ENCODE measurements at places on chromosomes 16 and 17.

- no peak for DNase-seq
Measured at GRCh38 chr17:43140396-43141332, 15.5 kb upstream of the BRCA1 start.

DNA sequence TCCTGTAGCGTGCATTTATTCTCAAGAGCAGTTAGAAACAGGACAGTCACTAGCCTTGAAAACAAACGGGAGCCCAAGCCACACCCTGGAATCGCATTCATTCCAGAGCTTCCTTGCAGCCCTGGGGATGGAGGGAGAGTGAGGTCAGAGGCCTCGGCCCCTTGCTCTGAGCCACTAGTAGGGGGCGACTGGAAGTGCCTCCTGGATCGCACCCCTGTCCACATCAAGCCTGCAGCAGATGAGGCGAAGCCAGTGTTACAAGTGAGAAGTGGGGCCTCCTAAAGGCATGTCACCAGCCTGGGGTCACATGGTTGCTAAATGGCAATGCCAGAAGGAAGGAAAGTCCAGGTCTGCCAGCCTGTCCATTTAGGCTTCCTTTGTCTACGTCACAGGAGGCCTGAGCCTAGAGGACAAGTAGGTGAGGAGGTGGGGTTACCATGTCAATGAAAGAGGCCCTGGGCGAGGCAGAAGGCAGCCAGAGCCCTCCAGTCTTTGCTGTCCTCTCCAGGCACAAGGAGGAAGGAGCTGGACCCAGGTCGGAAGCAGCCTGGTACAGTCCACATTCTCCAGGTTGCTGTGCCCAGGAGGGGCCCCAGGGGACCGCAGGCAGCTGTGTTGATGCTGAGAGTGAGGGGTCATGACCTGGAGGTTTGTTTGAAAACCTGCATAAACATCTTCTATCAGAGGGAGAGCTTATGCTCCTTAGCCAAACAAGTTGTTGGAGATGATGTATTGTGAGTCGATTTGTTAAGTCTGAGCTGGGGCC lies 3.0 kb upstream of the RCVRN start:
- no peak for DNase-seq

GRCh38 chr17:77963441-77963840 lies 4.9 kb downstream of the TNRC6C start:
- DNase-seq = no peak

DNA sequence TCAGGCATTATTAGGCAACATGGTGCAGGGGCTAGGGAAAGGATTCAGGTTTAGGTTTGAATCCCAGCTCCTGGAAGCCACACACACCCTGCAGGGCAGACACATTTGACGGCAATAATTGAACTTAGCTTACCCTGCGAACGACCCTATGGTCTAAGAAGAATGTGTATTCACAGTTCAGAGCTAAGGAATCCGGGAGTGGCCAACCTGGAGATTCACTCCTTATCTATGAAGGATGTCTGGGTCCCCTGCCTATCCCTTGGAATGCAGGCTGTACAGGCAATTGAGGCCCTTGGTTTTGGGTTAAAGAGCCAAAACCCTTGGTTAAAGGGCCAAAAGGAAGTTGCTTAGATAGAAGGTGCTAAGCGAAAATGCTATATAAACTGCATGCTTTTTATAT lies 2.9 kb upstream of the SYT17 start:
- DNase-seq = no peak

DNA sequence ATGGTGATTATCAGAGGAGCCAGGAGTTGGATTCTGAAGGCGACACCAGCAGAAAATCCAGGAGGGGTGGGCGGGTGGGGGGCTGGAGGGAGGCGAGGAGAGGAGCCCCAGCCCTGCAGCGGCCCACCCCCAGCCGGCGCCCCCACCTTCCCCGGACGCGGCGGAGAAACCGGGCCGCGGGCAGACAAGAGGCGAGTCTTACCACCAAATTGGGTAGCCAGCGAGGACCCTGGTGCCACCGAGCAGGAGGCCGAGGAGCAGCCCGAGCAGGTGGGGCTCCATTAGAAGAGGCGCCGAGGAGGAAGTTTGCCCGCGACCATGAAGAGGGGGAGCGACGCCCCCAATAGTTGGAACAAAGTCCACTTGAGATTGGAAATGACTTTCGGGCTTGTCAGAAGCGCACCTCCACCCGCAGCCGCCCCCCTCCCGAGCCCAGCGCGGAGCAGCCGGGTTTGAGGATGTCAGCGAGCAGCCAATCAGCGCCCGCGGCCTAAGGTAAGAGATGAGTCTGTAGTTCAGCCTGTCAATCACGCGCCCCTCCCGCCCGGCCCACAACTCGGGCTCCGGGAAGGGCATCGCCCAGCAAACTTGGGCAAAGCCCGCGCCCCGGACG lies at the start of gene WNT3:
Gene WNT3, minus strand, starts transcription at position 377 of the 613 bp plus-strand sequence. Its CDS starts 95 bp downstream, at position 282.
- peak; percentile 30 for DNase-seq

DNA sequence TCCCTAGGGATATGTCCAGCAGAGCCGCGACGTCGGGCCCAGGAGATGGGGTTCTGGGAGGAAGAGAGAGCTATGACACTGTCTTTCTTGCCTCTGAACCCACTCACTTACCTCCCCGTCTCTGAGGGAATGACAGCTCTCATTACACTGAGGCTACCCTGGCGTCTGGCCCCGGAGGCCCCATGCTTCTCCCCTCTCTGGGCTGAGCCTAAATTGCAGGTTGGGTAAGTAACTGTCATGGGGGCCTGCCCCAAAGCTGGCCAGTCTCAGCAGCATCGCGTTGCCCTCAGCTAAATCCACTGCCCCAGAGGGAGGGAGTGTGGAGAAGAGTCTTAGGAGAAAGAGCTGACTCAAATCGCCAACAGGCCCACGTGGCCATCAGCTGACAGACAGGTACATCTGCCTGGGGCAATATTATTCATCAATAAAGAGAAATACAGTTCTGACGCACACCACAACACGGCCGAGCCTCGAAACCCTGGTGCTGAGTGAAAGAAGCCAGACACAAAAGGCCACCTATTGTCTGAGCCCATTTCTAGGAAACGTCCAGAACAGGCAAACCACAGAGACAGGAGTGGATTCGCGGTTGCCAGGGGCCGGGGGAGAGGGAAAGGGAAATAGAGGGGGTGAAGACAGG lies 156.4 kb downstream of the C16orf95 start:
- no peak for DNase-seq

GRCh38 chr17:13925579-13925978 lies 143.7 kb upstream of the COX10 start:
- DNase-seq = no peak

GRCh38 chr16:50848755-50849514 lies 107.0 kb downstream of the CYLD start:
- no peak for DNase-seq

- no peak for DNase-seq
Measured at GRCh38 chr16:79500286-79500685, 100.3 kb downstream of the MAF start.

DNA sequence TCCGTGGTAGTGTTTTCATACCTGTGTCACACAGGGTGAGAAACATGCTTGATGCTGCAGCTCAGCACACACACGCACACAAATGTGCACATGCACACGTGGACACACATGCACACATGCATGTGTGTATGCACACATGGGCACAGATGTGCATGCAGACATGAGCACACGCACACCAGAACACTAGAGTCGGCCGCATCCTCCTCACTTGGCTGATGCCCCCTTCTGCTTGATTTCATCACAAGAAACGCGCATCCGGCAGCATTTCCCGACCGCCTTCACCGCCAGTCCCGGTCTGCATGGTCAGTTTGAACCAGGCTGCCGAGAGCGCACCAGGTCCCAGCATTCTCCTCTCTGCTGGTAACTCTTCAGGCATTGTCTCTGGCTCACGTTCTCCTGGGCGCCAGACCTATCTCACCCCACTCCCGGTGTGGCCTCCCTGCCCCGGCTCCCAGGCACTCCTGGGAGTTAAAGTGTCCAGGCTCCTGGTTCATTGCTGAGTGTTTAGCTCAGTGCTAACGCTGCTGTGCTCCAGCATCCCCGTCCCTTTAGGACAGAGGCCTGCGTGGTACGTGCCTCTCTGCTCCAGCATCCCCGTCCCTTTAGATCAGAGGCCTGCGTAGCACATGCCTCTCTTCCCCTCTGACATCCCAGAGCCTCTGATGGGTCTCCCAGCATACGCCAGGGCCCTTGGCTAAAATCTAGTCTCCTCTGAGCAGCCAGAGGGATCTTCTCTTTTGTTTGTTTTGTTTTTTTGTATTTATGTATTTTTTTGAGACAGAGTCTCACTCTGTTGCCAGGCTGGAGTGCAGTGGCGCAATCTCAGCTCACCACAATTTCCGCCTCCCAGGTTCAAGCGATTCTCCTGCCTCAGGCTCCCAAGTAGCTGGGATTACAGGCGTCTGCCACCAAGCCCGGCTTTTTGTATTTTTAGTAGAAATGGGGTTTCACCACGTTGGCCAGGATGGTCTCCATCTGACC lies 16.0 kb downstream of the BAIAP2 start:
- DNase-seq = no peak

- DNase-seq = peak; percentile 29
Measured at GRCh38 chr17:57783338-57783742, 38.2 kb upstream of the CCDC182 start.

GRCh38 chr16:54282928-54283724 lies 3.5 kb downstream of the IRX3 start:
- no peak for DNase-seq

GRCh38 chr17:69762766-69763165 lies 312.3 kb upstream of the KCNJ16 start:
- no peak for DNase-seq

DNA sequence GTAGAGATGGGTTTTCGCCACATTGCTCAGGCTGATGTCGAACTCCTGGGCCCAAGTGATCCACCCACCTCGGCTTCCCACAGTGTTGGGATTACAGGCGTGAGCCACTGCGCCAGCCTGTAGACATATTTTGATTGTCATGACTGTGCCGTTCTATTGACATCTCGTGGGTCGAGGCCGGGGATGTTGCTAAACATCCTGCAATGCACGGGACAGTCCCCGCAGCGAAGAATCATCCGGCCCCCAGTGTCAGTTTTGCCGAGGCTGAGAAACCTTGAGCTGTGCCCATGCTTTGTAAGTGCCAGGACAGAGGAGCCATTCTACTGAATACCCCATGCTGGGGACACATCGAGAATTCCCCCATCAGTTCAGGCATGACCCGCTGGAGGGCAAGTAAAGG lies 69.1 kb upstream of the GSE1 start:
- DNase-seq = no peak

- no peak for DNase-seq
Measured at GRCh38 chr17:1224330-1224729, 44.5 kb upstream of the ABR start.

GRCh38 chr17:75036643-75037268 lies 10.0 kb downstream of the ATP5PD start:
- peak; percentile 65 for DNase-seq

- no peak for DNase-seq
Measured at GRCh38 chr16:11857161-11857560, 5.8 kb upstream of the RSL1D1 start.

DNA sequence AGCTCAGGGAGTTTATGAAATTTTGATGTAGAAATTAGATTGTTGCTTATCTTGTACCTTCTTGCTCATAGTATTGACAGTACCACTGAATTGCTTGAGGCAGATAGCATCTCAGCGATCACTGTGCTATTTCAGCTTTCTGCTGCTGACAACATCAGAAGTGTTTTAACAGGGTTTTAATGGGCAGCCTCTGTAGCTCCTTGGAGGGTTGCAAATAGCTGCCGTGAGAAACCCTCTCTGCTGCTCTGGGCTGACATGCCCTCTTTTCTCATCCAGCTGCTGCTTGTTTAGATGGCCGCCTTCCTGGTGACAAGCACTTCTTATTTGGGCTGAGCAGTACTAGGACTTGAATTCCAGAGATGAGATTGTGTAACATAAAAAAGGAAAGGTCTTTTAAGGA lies 180.2 kb upstream of the TBX2 start:
- no peak for DNase-seq

DNA sequence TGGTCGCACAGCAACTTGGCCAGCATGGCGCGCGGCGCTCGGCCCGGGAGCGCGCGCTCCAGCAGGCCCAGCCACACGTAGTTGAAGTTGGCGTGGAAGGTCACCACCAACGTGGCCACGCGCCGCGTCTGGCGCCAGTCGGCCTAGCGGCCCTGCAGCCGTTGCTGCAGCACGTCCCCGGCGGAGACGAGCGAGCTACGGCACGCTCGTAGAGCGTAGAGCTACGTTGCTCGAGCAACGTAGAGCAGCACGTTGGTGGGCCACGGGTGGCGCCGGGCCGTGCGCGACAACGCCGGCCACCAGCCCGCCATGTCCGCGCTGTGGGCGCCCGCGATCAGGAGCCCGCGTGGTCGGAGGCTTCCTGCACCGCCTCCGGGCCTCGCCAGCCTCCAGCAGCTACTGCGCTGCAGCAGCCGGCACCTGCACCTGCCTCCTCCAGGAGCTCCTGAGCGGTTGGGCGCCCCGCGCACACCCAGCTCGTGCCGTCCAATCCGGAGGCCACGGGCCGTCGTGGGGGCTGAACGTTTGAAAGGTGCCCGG lies 13.4 kb upstream of the SULT1A1 start:
- DNase-seq = peak; percentile 5

DNA sequence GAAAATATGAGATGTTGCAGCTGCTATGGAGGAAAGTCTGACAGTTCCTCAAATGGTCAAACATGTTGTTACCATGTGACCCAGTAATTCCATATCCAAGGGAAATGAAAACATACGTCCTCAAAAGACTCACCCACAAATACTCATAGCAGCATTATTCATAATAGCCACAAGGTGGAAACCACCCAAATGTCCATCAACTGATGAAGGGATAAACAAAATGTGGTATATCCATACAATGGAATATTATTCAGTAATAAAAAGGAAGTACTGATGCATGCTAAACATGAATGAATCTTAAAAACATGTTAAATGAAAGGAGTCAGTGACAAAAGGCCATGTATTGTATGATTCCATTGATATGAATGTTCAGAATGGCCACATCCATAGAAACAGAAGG lies 140.2 kb downstream of the PITPNC1 start:
- DNase-seq = no peak

DNA sequence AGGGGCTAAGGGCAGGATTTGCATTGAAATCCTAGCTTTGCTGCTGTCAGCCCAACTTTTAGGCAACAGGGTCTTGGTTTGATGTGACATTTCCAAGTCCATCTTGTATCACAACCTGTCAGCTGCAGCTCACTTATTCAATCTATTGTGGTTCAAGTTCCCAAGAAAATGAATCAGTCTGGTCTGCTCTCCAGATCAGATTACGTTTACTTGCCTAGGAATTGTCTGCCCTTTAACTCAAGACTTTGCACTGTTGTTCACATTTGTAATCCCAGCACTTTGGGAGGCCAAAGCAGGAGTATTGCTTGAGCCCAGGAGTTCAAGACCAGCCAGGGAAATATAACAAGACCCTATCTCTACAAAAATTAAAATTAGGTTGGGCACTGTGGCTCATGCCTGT lies 10.0 kb downstream of the STX4 start:
- DNase-seq = no peak

GRCh38 chr17:47820033-47820789 lies 1.4 kb downstream of the OSBPL7 start:
- DNase-seq = no peak

- DNase-seq = no peak
Measured at GRCh38 chr16:50617646-50618184, 63.4 kb downstream of the SNX20 start.

DNA sequence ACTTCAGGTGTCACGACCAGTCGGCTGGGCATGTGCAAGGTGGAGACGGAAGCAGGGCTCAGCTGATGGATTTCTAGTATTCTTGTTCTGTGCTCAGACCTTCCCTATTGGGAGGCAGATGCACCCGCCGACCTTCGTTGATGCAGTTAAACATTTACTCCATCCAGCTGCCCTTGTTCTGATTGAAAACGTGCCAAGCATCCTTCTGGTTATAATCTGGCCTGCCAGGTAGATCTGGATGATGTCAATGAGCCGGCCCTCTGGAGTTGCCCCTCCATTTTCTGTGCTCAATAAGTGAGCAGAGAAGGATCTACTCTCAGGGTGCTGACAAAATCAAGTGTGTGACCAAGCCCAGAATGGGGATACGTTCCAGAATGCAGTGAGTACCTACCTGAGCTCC lies 38.3 kb downstream of the CCDC182 start:
- no peak for DNase-seq
